ENCODE measurements at places on chromosomes 5 and 9.

GRCh38 chr9:2459756-2460155 lies 161.8 kb upstream of the VLDLR start:
- no peak for DNase-seq

DNA sequence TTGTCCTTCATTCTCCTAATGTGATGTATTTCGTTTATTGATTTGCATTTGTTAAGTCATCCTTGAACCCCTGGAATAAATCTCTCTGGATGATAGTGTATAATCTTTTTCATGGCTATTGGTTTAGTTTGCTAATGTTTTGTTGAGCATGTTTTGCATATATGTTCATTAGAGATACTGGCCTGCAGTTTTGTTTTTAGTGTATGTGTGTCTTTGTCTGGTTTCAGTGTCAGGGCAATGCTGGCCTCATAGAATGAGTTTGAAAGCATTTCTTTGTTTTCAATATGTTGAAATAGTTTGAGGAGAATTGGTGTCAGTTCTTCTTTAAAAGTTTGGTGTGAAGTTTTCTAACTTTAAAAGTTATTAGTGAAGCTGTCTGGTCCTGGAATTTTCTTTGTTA lies 149.6 kb upstream of the ATP10B start:
- peak; percentile 2 for DNase-seq

- no peak for DNase-seq
These were observed 272.0 kb downstream of the ARHGAP26 start for GRCh38 chr5:143041972-143042770.

GRCh38 chr5:90398726-90399125 lies 10.8 kb downstream of the CETN3 start:
- DNase-seq = no peak

DNA sequence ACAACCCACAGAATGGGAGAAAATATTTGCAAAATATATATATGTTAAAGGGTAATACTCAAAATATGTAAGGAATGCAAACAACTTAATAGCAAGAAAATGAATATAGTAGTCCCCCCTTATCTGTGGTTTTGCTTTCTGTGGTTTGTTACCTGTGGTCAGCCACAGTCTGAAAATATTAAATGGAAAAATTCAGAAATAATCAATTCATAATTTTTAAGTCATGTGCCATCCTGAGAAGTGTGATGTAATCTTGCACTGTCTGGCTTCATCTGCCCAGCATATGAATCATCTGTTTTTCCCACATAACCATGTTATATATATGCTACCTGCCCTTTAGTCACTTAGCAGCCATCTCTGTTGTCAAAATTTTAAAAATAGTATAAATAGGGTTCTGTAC lies 11.7 kb downstream of the CER1 start:
- DNase-seq = no peak

- DNase-seq = no peak
These were observed 71.8 kb downstream of the RAPGEF1 start for GRCh38 chr9:131668057-131668438.

- no peak for DNase-seq
These were observed 21.8 kb upstream of the RNF145 start for GRCh38 chr5:159231167-159231566.

DNA sequence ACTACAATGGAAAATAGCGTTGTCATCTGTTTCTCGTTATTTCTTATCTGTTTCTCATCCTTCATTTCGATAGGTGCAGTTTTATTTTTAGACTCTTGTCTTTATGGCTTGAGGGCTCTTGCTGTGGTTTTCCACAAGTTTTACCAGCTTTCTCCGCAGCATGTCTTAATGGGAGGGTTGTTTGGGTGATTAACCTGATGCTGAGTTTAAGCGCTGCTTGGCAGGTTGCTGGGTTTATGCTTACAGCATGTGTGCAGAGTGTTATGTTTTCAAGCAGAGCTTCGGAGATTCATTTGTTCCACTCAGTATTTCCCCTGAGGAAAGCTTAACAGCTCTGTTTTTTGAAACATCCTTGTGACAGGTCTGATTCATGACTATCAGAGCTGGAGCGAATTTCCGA lies 154.0 kb downstream of the SLC12A2 start:
- DNase-seq = no peak

DNA sequence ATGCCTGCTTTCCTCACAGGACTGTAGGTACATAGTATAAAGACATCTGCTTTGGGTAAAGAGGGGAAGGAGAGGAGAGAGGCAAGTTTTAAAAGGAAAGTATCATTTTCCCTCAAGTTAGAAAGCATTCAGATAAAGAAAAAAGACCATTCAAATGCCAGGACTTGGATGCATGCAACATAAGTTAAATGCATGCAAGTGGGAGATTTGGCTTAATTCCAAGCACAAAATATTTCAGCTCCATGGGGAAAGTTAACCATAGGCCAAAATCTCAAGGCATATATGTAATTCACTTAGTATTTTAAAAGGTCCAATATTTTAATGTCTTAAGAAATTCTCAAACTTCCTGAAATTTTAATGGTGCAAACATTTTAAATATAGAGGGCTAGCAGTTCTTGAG lies 36.4 kb downstream of the POU5F2 start:
- DNase-seq = no peak

DNA sequence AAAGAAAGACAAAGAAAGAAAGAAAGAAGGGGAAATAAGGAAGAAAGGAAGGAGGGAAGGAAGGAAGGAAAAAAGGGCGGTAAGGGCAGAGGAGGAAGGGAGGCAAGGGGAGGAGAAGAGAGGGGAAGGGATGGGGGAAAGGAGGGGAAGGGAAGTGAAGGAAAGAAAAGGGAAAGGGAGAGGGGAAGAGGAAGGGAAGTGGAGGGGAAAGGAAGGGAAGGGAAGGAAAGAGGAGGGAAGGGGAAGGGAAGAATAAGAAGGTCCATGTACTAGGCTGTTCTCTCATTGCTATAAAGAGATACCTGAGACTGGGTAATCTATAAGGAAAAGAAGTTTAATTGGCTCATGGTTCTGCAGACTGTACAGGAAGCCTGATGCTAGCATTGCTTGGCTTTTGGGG lies 217.1 kb downstream of the ENC1 start:
- no peak for DNase-seq

DNA sequence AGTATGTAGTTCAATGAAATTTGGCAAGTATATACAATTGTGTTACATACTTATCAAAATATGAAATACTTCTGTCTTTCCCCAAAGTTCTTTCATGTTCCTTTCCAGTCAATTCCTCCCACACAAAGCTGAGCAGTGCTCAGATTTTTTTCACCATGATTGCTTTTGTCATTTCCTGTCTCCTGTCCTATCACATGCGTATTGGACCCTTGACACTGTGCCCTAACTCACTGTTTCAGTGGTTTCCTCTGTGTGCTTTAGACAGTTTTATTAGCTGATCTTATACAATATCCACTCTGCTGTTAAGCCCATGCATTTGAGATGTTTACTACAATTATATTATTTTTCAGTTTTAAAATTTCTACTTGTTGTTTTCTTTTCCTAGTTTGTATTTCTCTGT lies 463.6 kb upstream of the MEF2C start:
- DNase-seq = no peak

GRCh38 chr5:143533978-143534760 lies 130.7 kb upstream of the NR3C1 start:
- DNase-seq = no peak

- DNase-seq = peak; percentile 24
These were observed at the start of gene KCNT1 for GRCh38 chr9:135701959-135702721. Gene KCNT1 (plus strand): TSS chr9:135702185. CDS start chr9:135702259, 74 bp downstream.

DNA sequence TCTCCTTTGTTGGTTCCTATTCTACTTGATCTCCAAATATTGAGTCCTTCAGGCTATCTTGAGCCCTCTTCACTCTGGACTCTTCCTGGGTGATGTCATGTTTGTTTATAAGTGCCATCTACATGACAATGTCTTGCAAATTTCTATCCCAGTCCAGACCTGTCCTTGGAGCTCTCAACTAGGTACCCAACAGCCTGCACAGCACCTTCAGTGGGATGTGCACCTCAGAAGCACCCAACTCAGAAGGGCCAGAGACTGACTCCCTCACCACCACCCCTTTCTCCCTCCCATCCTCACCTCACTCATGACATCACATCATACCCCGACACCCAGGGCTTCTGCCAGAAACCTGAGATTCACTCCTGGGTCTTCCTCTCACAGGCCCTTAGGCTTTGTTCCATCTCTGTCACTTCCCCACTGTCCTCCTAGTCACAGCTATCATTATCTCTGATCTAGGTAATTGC lies 14.4 kb downstream of the TXN start:
- no peak for DNase-seq

- DNase-seq = no peak
These were observed 406.8 kb downstream of the BRINP1 start for GRCh38 chr9:118962426-118962825.

DNA sequence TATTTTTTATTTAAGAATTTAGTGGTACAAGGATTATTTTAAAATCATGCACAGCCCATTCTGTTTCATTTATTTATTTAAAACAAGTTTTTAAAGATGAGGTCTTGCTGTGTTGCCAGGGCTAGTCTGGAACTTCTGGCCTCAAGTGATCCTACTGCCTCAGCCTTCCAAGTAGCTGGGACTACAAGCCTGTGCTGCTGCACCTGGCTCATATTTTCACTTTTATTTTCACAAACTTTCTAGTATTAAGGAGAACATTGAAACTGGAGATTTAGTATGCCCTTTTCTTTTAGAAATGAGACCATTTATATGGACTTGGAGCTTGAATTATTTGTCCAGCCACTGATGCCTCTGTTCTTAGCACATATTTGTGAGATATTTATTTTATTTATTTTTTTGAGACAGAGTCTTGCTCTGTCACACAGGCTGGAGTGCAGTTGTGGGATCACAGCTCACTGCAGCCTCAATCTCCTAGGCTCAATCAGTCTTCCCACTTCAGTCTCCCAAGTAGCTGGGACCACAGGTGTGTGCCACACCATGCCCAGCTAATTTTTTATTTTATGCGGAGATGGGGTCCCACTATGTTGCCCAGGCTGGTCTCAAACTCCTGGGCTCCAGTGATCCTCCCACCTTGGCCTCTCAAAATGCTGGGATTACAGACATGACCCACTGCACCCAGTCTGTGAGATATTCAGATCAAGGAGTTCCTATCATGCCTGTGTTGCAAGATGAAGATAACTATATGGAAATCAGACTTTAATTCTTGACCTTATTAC lies 7.4 kb downstream of the DMXL1 start:
- no peak for DNase-seq

DNA sequence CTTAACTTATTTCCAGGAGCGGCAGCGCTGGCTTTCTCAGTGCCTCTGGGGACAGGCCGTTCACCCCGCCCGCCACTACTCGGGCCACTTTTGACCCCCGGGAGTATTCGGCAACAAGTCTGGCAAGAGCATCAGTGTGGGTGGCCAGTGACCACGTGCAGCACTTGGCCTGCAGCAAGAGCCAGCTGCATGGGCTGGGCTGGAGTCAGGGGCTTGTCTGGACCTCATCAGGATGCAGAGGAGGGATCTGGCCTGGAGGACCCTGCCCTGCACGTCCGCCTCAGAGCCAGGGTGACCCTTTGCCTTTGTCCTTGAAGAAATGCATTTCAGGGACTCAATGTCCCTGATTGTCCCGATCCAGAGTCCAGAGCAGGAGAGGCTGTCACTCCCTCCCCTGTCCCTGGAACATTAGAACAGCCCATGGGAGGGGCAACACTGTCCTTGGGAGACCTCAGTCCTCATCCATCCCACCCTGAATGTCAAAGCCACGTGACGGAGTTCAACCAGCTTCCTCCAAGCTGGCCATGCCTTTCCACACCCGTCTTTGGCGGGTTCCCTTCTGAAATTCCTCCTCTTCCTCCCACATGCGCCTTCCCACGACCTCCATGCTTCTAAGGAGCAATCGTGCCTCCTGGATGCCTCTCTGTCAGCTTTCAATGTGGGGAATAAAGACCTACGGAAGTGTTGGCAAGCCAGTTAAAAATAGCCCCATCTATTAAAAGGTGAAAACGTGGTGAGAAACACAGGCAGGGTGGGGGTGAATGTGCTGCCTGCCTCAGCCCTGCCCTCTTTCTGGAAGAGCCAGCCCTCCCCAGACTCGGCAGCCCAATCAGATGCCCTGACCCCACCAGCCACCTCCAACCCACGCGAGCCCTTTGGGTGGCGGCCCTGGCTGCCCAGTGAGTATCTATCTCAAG lies 99.0 kb downstream of the OLFM1 start:
- no peak for DNase-seq

GRCh38 chr9:36450110-36450732 lies 50.2 kb upstream of the RNF38 start:
- peak; percentile 29 for DNase-seq

- no peak for DNase-seq
These were observed 158.4 kb upstream of the MPDZ start for GRCh38 chr9:13437866-13438265.

GRCh38 chr9:123792501-123792900 lies 137.4 kb downstream of the DENND1A start:
- DNase-seq = no peak

DNA sequence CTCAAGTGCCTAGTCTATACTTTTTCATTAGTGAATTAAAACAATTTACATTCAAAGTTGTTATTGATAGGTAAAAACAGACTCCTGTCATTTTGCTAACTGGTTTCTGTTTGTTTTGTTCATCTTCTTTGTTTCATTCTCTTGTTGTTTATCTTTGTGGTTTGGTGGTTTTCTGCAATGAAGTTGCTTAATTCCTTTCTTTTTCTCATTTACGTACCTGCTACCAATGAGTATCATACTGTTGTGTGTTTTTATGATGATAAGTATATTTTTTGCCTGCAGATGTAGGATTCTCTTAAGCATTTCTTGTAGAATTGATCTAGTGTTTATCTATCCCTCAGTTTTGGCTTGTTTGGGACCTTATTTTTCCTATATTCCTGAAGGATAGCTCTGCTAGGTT lies 2230.0 kb downstream of the MAT2B start:
- DNase-seq = no peak

DNA sequence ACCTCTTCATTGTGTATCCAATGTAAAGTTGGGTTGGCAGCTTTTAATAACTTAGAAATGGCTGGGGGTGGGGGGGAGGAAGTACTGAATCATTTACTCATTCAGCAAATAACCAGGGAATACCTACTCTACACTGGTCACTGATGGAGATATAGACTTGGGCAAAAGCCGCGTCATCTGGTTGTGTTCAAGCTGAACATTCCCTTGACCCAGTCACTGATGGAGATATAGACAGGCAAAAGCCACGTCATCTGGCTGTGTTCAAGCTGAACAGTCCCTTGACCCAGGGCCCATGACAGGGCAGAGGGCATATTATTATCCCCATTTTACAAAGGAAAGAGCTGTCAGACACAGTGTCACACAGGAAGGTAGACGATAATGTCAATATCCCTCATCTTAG lies 32.6 kb downstream of the FOXI1 start:
- no peak for DNase-seq

DNA sequence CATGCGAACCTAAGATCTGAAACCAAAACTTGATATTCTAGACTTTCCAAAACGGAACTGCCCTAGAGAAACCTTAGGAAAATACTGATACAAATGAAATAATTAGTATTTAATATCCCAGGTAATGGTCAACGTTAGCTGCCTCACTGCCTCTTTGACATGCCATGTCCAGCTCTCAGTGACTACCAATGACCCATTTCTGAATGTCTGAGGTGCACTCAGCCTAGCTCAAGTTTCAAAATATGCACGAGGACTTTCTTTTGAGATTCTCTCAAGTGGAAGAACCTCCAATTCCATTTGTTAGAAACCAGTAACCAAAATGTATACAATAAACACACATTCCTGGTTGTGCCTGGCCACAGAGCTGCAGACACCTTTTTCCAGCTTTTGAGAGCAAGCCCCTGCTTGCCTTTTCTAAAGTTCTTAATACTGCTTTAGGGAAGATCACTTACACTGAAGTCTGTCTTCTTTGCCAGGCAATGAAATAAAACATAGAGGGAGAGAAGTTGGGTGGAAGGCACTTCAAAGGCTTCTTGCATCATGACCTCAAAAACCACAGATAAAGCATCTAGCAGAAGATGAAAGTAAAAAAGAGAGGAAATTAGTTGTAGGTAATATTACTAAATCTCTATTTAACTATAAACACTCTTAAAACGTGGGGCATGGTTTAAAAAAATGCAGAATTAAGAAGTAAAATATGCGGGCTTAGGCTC lies 87.9 kb downstream of the MRPS27 start:
- no peak for DNase-seq

Measured in foreskin melanocyte (primary cell).